Regular cardiac myocyte (primary cell): ENCODE measurements at places on chromosomes 3 and 15. TPM values are rescaled to one million over a fixed set of nuclear protein-coding genes. Genes with fewer than 3 reads are reported as not detected.

CCNDBP1 gene
- 92.2 and 97.2 TPM in 2 replicates for total RNA-seq

TUSC7 gene
- total RNA-seq: not detected in 2 replicates

ZMYND10 gene
- 0.58 and 0.85 TPM in 2 replicates for total RNA-seq

ADAMTSL3 gene
- 0.38 and 1.7 TPM in 2 replicates for total RNA-seq

CCDC191 gene
- total RNA-seq: 1.3 and 2.0 TPM in 2 replicates

RTP1 gene
- under 0.01 TPM in 1 of 2 replicates, not detected in the other for total RNA-seq

MLH1 gene
- total RNA-seq: 33.0 and 61.5 TPM in 2 replicates

COL8A1 gene
- total RNA-seq: 248 and 578 TPM in 2 replicates

NT5DC2 gene
- 25.1 and 93.9 TPM in 2 replicates for total RNA-seq

ATG7 gene
- 96.4 and 121 TPM in 2 replicates for total RNA-seq

ACAP2 gene
- total RNA-seq: 51.2 and 82.0 TPM in 2 replicates

CADPS gene
- total RNA-seq: 0.85 TPM in 1 of 2 replicates, not detected in the other

TRAT1 gene
- not detected in 2 replicates for total RNA-seq

CA12 gene
- total RNA-seq: 60.4 and 195 TPM in 2 replicates

CCDC54 gene
- total RNA-seq: not detected in 2 replicates

SLC7A14 gene
- 1.2 and 10.7 TPM in 2 replicates for total RNA-seq

ALDH1L1 gene
- 2.1 and 4.8 TPM in 2 replicates for total RNA-seq

TMEM108 gene
- under 0.01 and 0.58 TPM in 2 replicates for total RNA-seq

ATP10A gene
- total RNA-seq: 5.6 and 13.0 TPM in 2 replicates

POTEB gene
- total RNA-seq: 0.28 TPM in 1 of 2 replicates, not detected in the other

BLOC1S6 gene
- 89.9 and 101 TPM in 2 replicates for total RNA-seq

EPM2AIP1 gene
- total RNA-seq: 13.2 and 14.4 TPM in 2 replicates

SLC6A1 gene
- under 0.01 TPM in 1 of 2 replicates, not detected in the other for total RNA-seq

FEZF2 gene
- total RNA-seq: not detected in 2 replicates

PLCH1 gene
- total RNA-seq: under 0.01 TPM in 1 of 2 replicates, not detected in the other

RTP3 gene
- not detected in 2 replicates for total RNA-seq

WNT7A gene
- under 0.01 TPM in 1 of 2 replicates, not detected in the other for total RNA-seq

IL5RA gene
- not detected in 2 replicates for total RNA-seq

CDC25A gene
- 2.5 and 25.7 TPM in 2 replicates for total RNA-seq

IP6K1 gene
- total RNA-seq: 27.6 and 39.5 TPM in 2 replicates

CPNE9 gene
- total RNA-seq: 0.19 TPM in 1 of 2 replicates, not detected in the other

TMPRSS7 gene
- not detected in 2 replicates for total RNA-seq

EOMES gene
- not detected in 2 replicates for total RNA-seq

DAZL gene
- not detected in 2 replicates for total RNA-seq

CAPN3 gene
- 0.77 and 2.0 TPM in 2 replicates for total RNA-seq

TGFBR2 gene
- 113 and 252 TPM in 2 replicates for total RNA-seq

RBMS3 gene
- 41.4 and 81.2 TPM in 2 replicates for total RNA-seq

AGBL1 gene
- total RNA-seq: not detected in 2 replicates

ZMAT3 gene
- total RNA-seq: 28.2 and 41.7 TPM in 2 replicates

DCUN1D1 gene
- 33.8 and 39.7 TPM in 2 replicates for total RNA-seq

CYP1A1 gene
- total RNA-seq: 0.19 and 2.5 TPM in 2 replicates

GOLGA6L7 gene
- not detected in 2 replicates for total RNA-seq

CD86 gene
- not detected in 2 replicates for total RNA-seq
